GM03348 (cell line): ENCODE measurements at places on chromosomes 7 and 10.

- no peak for DNase-seq
Observed at GRCh38 chr7:77897004-77897547, 98.5 kb downstream of the PHTF2 start.

GRCh38 chr10:1203216-1203615, 147.0 kb downstream of the WDR37 start:
- no peak for DNase-seq

DNA sequence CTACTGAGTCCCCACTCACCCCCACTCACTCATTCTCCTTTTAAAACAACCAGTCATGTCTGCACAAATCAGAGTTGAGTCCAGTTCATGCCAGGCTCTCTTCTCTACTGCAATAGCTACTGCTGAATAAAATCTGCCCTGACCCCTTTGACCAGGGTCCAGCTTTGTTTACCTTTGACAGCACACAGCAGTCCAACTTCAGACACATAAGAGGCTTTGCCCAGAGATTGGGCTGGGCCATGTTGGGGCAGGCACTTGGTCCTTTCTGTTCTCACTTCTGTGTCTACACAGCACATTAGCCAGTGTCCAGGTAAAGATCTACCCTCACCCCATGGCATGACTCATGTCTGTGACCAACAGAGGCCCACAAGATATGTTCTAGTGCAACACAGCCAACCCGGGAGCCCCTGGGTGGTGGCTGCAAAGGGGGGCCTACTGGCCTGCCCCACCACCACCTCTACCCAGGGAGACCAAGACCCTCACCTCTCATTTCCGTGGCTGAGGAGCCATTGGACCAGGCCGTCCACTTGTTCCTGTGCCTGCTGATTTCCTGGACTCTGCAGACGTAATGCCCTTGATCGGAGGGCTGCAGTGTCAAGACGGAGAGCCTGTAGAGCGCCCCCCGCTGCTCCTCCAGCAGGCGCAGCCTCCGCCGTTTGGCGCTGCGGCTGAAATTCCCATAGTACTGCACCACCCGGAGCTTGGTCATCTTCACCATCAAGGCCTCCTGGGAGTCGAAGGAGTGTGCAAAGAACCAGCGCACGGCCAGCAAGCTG, 8.0 kb downstream of the VSTM4 start:
- DNase-seq: no peak

GRCh38 chr7:75624134-75624832, 114.5 kb downstream of the HIP1 start:
- DNase-seq: peak; percentile 42

DNA sequence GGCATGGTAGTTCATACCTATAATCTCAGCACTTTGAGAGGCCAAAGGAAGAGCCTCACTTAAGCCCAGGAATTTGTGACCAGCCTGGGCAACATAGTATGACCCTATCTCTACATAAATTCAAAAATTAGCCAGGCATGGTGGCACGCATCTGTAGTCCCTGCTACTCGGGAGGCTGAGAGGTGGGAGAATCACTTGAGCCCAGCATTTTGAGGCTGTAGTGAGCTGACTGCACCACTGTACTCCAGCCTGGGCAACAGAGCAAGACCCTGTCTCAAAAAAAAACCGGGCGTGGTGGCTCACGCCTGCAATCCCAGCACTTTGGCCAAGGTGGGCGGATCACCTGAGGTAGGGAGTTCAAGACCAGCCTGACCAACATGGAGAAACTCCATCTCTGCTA, 19.8 kb downstream of the PARD3 start:
- DNase-seq: no peak

DNA sequence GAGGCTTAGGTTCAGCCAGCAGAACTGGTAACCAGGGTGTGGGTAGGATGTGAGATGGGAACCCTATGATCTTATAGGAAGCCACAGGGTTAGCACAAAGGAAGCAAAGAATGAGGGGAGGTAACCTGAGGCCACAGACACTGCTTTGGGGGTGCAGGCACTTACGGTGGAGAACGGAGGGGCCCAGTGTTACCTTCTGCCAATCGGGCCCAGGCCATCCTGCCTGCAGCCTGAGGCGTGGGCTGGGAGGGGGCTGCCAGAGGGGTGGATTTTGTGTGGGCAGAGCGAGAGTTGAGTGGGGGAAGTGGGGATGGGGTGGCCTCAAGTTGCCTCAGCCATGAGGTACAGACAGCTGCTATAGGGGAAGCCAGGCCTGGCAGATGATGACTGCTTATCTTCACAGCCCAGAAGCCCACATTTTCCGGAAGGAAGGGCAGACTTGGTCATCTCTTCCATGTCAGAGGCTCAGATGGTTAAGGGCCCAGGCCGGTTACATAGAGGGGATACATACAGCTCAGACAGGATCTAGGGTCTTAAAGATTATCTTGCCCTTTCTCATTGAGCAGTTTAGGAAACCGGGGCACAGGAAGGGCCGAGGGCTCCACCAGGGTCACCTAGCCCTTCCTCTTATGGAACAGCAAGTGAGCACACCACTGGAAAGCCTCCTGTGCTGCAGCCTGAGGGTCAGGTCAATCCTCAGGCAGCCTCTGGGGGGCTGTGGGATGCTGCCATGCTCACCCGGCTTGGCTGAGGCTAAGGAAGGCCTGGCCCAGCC, 24.4 kb upstream of the VSIR start:
- no peak for DNase-seq

- DNase-seq: no peak
Observed at GRCh38 chr10:84012831-84013458, 126.4 kb upstream of the GHITM start.

- DNase-seq: peak; percentile 46
Observed at GRCh38 chr10:89206402-89207180, 526 bp downstream of the CH25H start.

GRCh38 chr10:89690027-89690426, 11.4 kb upstream of the KIF20B start:
- DNase-seq: no peak

- no peak for DNase-seq
Observed at GRCh38 chr10:43943818-43944360, 295.2 kb upstream of the ZNF32 start.

- peak; percentile 21 for DNase-seq
Observed at GRCh38 chr10:99368646-99369045, 39.5 kb downstream of the CNNM1 start.

DNA sequence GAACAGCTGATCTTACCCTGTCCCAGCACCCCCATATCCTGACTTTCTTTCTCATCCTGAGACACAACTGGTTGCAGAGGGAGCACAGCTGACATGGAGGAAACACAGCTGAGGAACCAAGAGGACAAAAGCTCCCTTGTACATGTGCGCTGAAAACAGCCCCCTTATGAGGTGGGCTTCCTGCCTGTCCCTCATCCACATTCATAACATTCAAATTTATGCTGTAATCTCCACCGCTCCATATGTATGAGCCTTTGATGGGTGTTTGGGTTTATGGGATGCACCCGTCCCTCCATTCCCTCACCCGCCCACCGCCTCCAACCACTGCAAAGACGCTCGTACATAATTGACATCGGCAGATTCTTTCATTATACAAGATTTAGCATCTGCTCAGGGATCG, 49.6 kb upstream of the BTRC start:
- DNase-seq: no peak

DNA sequence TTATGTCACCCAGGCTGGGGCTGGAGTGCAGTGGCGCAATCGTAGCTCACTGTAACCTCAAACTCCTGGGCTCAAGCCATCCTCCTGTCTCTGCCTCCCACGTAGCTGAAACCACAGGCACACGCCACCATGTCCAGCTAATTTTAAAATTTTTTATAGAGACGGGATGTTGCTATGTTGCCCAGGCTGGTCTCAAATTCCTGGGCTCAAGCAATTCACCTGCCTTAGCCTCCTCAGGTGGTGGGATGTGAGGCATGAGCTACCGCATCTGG, 123.2 kb upstream of the PARD3 start:
- no peak for DNase-seq

DNA sequence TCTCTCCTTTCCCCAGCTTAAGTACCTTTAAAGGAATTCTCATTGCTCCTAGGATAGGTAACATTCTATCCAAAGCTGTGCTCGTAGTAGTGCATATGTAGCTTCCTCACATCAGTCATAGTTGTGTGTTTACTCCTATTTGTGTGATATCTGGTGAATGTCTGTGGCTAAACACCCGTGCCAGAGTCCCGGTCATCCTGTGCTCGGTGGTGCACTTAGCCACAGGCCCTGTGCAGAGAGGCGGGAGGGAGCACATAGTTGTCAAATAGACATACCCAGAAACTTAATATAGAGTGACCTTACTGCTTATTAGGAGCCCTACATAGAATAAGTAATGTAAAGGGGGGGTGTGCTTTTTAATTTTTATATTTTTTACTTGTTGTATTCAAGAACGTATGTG, 76.6 kb downstream of the RBM33 start:
- DNase-seq: no peak

GRCh38 chr10:548238-548901, 141.1 kb downstream of the DIP2C start:
- DNase-seq: no peak

DNA sequence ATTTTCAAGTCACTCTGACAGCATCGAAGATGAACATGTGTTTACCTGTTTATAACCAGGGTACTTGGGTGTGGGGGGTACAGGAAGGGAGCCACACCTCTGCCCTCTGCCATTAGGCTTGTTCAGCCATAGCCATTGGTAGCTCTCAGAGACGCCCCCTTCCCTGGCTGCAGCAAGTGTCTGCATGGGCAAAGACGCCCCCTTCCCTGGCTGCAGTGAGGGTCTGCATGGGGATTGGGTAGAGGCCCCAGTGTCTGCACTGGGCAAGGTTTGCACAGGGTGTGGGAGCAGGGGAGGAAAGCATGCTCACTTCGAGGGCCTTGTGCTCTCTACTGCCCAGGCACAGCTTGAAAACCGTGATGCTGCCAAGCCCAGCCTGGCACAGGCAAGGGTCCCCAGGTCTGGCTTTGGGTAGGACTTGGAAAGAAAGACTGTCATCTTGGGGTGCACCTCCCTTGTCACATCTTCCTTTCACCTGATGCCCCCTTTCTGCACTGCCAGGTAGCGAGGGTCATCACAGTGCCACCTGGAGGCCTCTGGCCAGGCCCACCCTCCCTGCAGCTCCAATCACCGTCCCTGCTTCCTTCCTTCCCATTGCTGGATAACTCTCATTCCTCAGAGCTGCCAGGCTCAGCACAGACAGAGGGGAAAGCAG, 3.7 kb downstream of the TMEM225B start:
- DNase-seq: no peak

DNA sequence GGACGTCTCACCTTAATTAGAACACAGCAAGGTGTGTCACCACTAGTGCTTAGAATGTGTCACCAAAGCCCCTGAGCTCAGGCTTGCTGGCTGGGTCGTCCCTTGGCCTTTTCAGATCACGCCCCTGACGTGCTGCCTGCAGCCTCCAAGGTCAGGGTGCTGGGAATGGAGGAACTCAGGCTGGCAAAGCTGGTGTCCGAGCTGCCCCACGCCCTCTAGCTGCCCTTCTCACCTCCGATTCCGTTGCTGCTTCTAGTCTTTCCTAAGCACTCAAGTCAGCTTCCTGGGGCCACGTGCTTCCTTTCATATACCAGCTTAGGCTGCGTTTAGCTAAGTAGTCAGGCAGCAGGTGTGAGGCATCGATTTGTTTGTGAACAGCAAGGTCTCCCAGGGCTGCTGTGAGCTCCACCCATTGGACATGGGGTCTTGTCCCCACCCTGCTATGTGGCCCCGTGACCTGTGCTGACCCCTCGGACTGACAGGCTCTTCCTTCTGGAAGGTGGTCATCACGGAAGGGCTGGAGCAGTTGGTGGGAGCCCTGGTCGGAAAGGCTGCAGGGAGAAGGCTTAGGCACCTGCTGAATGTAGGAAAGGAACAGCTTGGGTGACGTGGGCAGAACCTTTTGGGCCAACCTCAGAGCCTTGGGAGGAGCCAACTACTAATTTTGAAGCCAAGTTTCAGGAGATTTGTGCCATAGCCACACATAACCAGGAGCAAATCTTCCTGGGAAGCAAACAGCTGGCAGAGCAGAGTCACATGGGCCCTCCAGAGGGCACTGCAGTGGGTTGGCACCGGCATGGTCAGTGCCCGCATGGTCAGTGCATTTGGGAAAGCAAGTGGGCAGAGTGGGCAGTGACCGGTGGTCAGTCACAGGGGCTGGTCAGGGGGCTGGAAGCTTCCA, 28.8 kb downstream of the VIPR2 start:
- DNase-seq: no peak

DNA sequence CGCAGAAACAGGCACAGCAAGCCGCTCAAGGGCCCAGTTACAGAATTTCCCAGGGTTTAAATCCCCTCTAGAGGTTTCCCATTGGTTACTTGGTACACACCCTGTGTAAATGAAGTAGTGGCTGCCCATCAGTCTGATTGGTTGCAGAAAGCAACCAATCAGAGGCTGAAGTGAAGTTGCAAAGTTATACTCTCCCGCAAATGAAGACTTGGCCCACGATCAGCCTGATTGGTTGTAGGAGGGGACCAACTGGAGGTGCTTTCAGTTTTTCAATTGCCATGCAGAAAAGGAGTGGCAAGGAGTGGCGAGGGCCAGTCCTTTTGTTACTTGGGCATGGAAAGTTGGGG, 909.2 kb upstream of the AUTS2 start:
- DNase-seq: no peak

DNA sequence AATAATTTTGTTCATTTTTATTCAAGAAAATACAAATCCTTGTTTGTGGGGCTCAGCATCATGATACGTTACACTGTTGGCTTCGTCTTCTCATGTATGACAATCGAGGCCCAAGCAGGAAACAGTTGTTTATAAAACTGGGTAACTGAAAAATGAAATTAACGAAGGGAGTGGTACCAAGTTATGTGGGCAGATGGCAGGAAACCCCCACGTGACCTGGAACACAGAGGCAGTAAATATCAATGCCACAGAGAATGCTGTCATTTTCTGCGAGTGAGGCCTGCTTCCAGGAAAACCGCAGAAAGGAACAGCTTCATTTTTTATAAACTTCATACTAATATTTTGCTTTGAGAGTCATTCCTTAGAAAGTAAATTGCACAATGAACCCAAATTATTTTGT, 201.0 kb upstream of the ADARB2 start:
- DNase-seq: no peak

DNA sequence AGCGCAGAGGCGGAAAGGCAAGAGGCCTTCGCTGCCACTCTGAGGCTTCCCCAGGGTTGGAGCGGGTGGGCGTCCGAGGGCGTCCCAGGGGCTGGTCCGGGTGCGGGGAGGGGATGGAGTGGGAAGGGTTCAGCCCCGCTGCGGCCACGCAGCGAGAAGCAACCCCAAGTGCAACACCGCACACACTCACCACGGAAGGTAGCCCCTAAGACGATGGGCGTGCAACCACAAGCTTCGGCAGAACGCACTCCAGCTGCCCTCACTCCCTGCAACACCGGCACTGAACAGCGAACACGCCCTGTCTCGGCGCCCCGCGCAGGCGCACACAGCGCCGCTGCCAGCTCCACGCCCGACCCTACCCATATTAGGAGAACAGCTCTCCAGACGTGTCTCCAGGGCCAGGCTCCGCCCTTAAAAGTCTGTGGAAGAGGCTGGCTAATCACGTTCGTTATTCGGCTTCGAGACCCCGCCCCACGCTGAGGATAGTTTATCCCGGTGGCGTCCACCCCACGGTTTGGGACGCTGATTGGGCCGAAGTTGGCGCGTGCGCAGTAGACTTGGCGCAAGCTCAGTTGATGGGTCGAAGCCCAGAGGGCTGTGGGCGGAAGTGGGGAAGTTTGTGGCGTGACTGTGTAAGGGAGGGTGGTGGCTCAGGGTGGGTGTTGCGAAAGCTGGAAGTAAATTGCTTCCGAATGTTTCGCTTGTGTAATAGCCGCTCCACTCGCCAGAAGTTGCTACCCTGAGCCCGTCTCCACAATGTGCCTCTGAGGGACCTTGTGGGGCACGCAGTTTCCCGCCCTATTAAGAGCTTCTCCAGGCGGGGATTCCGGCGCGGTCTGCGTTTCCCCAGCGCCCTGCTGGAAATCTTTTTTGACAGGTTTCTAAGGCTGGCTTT, at the start of gene RSU1:
Gene RSU1, minus strand, starts transcription at position 300 of the 895 bp plus-strand sequence. CDS start 343 bp downstream, outside the sequence.
- DNase-seq: peak; percentile 98

- no peak for DNase-seq
Observed at GRCh38 chr7:73839743-73840714, 2.3 kb downstream of the METTL27 start.
